Type B pancreatic cell (in vitro differentiated cells): ENCODE measurements at places on chromosomes 12 and 14. TPM values are rescaled to one million over a fixed set of nuclear protein-coding genes. Genes with fewer than 3 reads are reported as not detected.

TC2N gene
- total RNA-seq: 19.4 and 42.2 TPM in 2 replicates

TMEM179 gene
- total RNA-seq: 5.6 and 9.0 TPM in 2 replicates

GPR68 gene
- 0.33 and 0.58 TPM in 2 replicates for total RNA-seq

VRTN gene
- total RNA-seq: not detected in 2 replicates

FSCB gene
- total RNA-seq: 0.12 TPM in 1 of 2 replicates, not detected in the other

DNA sequence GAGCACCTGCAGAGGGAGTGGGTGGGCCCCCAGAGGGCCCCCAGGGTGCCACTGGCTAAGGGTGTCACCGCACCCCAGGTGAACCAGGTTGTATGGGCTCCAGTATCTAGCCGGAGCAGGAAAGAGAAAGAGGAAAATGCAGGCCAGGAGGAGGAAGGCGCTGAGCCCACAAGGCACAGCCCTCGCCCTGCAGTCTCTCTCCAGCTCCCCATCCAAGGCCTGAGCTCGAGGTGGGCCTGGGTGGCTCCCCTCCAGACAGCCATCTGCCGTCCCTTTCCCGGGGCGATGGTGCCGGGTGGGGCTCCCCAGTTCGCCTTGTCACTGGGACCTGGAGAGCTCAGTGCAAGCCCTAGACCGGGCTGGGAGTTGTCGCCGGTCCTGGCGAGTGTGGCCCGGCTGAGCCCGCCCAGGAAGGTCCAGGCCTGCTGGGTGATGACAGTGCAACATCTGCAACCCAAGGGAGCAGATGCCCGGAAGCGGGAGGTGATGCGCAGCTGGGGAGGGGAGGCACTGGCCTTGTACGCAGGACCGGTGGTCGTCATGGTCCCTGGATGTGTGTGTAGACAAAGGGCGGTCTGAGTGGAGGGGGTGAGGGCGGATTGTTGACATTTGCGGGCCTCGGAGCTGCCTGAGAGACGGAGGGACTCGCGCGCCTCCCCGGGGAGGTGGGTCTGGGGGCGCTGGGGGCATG, 716 bp downstream of the TMEM179 start:
- no peak for DNase-seq

DNA sequence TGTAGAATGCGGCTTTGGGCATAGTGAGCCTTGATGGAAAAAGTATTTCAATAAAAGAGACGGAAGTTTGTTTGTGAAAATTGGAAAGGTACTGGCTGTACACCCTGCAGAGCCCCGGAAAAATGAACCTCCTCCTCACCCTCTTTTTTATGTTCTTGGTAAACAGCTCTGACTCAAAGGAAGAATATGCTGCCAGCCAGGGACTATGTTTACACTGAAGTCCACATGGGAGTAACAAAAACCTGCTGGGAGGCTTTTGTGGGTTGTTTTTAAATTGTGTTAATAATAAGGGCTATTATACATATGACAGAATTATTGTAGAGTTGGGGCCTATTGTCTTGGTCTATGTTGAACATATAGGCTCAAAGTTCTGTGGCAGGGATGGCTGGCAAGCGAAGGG, 70.7 kb downstream of the TTC8 start:
- no peak for DNase-seq

DNA sequence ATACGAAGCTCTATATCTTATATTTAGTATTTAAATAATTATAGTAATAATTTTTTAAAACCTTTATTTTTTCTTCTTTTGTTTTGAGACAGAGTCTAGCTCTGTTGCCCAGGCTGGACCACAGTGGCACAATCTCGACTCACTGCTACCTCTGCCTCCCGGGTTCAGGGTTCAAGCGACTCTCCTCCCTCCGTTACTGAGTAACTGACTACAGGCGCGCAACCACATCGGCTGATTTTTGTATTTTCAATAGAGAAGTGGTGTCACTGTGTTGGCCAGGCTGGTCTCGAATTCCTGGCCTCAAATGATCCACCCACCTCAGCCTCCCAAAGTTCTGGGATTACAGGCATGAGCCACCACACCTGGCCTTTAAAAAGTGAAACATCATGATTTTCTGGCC, 13.0 kb upstream of the WNK1 start:
- no peak for DNase-seq

- no peak for DNase-seq
Observed at GRCh38 chr14:22379727-22380126, 209.3 kb downstream of the DAD1 start.

GRCh38 chr12:91178139-91178561, 4.5 kb downstream of the DCN start:
- DNase-seq: no peak
